ENCODE measurements at places on chromosomes 5 and 9.

DNA sequence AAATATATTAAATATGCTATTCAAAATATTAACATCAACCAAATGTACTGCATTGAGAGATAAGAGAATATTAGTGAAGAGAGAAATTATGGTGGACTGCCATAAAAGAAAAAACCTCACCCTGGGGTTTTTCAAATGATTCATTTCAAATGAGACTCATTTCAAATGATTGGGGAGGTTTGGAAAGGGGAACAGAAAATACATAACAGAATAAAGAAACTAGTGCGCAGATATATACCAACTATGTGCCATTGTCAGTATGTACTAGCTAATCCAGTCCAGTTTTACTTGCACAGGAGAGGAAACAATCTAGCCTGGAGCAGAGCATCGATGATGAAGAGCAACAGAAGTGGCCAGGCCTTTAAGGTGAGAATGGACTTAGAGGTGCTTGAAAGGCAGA is 651.6 kb upstream of the RORB start:
- DNase-seq: no peak

GRCh38 chr5:55187370-55187769 is 14.4 kb upstream of the CDC20B start:
- no peak for DNase-seq

GRCh38 chr5:172178991-172179989 is 8.7 kb downstream of the STK10 start:
- DNase-seq: no peak

DNA sequence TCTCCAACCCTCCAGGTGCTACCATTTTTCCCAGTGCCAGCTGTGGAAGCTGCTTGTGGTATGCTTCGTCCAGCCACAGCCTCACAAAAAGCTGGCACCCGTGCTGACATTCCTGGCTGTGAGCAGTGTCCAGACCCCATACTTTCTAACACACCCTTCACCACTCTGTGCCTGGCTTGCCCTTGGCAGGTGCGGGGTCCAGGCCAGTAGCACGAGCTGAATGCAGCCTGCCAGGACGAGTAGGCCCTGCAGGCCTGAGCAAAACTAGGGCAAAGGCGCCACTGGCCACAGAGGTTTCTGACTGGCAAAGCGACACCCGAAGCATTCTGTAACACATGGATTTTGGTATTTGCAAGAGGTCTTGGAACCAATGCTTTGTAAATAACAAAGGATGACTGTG is 26.0 kb upstream of the GHR start:
- no peak for DNase-seq

- no peak for DNase-seq
These were observed 219.4 kb downstream of the ATPSCKMT start for GRCh38 chr5:10030219-10030831.

GRCh38 chr5:93653716-93654115 is 70.7 kb downstream of the NR2F1 start:
- DNase-seq: no peak

- DNase-seq: no peak
These were observed 22.7 kb downstream of the CAMK2A start for GRCh38 chr5:150266871-150267291.

All from stimulated activated CD4-positive, alpha-beta T cell treated with anti-CD3 and anti-CD28 coated beads, Interleukin-15, amount 100 ng/mL, for 1 hour (primary cell).